ENCODE measurements at places on chromosomes 5 and 9.

GRCh38 chr5:38426490-38426889 is 130.0 kb downstream of the LIFR start:
- DNase-seq = no peak

GRCh38 chr9:34139477-34140146 is 13.1 kb upstream of the DCAF12 start:
- peak; percentile 44 for DNase-seq

- DNase-seq = no peak
Measured at GRCh38 chr9:112558476-112558875, 71.8 kb downstream of the KIAA1958 start.

DNA sequence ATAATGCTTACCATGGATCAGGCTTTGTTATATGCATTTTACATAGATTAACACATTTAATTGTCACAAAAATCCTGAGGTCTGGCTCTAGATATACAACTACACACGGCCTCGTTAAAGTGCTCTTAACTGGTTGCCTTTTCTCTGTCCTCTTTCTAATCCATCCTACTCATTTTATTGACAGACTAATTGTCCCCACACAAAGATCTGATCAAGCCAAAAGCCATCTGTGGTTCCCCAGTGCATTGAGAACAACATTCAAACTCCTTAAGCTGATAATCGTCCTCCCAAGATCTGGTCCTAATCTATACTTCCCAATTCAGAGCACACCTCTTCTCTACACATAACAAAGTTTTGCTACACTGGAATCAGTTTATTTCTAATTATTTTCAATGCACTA is 23.9 kb upstream of the PPP2R2B start:
- no peak for DNase-seq

DNA sequence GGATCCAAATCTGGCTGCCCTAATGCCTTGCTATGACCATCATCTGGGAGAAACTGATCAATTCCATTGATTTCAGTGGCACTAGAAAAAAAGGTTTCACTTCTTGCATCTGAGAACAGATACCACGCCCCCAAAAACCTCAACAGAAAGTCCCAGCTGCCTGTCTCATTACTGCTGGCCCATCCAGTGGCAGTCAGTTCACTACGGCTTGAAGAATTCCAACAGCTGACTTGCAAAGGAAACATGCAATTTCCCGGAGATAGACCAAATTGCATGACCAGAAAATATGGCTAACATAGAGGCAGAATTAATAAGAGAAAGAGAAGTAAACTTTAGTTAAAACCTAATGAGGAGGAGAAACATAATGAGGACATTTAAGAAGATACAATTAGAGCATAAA is 48.6 kb downstream of the UGCG start:
- DNase-seq = no peak

GRCh38 chr9:131880833-131881583 is 141.1 kb upstream of the RAPGEF1 start:
- DNase-seq = no peak

All from DMS53 (cell line).